ENCODE measurements at places on chromosomes 1 and 21. TPM values are rescaled to one million over a fixed set of nuclear protein-coding genes. Genes with fewer than 3 reads are reported as not detected.

TAS1R3 gene
- 0.56 TPM for total RNA-seq

ATP6V1G3 gene
- total RNA-seq: not detected

KRTAP11-1 gene
- not detected for total RNA-seq

TGFB2 gene
- total RNA-seq: 0.88 TPM

BCL2L15 gene
- total RNA-seq: 0.79 TPM

TGFBR3 gene
- total RNA-seq: 0.72 TPM

RPE65 gene
- total RNA-seq: not detected

STUM gene
- total RNA-seq: not detected

MKNK1 gene
- 29.5 TPM for total RNA-seq

HSPA6 gene
- 2.6 TPM for total RNA-seq

SPRR2F gene
- total RNA-seq: not detected

LYST gene
- 10.7 TPM for total RNA-seq

RNF220 gene
- 133 TPM for total RNA-seq

USH2A gene
- 0.03 TPM for total RNA-seq

LHX8 gene
- 1.3 TPM for total RNA-seq

TCHH gene
- 0.38 TPM for total RNA-seq

LCA5L gene
- 0.90 TPM for total RNA-seq

CCDC27 gene
- not detected for total RNA-seq

SLAMF8 gene
- not detected for total RNA-seq

OR2T35 gene
- not detected for total RNA-seq

ACTA1 gene
- total RNA-seq: not detected

SHE gene
- total RNA-seq: 0.11 TPM

SYT11 gene
- 20.1 TPM for total RNA-seq

INKA2 gene
- total RNA-seq: 4.0 TPM

YY1AP1 gene
- 56.7 TPM for total RNA-seq

TFB2M gene
- 60.6 TPM for total RNA-seq

FALEC gene
- total RNA-seq: not detected

SETSIP gene
- 0.48 TPM for total RNA-seq

NPHP4 gene
- 7.6 TPM for total RNA-seq

KCNE2 gene
- total RNA-seq: not detected

LCE6A gene
- not detected for total RNA-seq

MIER1 gene
- 23.8 TPM for total RNA-seq

RGSL1 gene
- not detected for total RNA-seq

LCE2B gene
- not detected for total RNA-seq

MTARC1 gene
- total RNA-seq: 0.16 TPM

FUCA1 gene
- total RNA-seq: 17.5 TPM

SYTL1 gene
- 3.1 TPM for total RNA-seq

SPRR4 gene
- not detected for total RNA-seq

SIM2 gene
- 0.23 TPM for total RNA-seq

OSCP1 gene
- 7.0 TPM for total RNA-seq

NBL1 gene
- 42.2 TPM for total RNA-seq

AKR1A1 gene
- total RNA-seq: 74.3 TPM

CLCNKB gene
- not detected for total RNA-seq

PSMD4 gene
- total RNA-seq: 491 TPM

LY9 gene
- total RNA-seq: not detected

CLDN17 gene
- not detected for total RNA-seq

KCNJ6 gene
- total RNA-seq: 0.03 TPM

CLDN8 gene
- total RNA-seq: not detected

FOXD2 gene
- total RNA-seq: 3.0 TPM

Measured in A375 (cell line).